DMS79 treated with DMSO at 0.1 percent for 48 hours (cell line): ENCODE measurements at places on chromosomes 13 and 19.

DNA sequence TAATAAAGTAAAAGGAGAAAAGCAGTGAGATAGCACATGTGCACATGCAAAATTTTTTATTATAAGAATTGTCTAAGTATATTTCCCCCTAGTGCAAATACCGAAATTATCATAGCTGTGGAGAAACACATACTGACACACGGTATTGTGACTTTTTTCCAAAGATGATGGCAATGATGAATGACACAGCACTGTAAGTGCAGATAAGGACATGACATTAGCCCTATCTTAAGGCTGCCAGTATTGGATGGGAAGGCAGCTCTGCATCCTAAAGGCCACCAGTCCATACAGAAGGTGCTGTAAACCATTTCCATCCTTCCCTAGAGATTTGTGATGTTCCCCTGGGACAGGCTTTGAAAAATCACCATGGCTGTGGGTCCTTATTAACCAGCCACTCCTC is 11.5 kb upstream of the MICU2 start:
- no peak for DNase-seq

- no peak for DNase-seq
Measured at GRCh38 chr19:58466089-58466759, 656 bp upstream of the ZNF324 start.

DNA sequence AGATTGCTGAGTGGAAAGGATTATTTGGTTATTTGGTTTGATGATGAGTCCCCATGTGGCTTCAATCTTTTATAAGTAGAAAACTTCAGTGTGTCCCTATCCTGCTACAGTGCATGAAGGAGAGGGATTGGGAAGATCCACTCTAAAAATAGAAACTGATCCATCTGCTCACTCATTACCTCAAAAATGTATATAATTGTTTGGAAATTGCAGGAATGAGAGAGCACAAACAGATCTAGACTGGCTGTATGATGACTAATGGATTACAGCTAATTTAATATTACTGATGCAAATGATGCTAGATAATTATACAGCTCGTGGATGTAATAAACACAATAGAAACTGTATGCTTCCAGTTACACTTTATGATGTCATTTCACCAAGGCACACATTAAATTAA is 625.3 kb upstream of the PRR20A start:
- no peak for DNase-seq

DNA sequence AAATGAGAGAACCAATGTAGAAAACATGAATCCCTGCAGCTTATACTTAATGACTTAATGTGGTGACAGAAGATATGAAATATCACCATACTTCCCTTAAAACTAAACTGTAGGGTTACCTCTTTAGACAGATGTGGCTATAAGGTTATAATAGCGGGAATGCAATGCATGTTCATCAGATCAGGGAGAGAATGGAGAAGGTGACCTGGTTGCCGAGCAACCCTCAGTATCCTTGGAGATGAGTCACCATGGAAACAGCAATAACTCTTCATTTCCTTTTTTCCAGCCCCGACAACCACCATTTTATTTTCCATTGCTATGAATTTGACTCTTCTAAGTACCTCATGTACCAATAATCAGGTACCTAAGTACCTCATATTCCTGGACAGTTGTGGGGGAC is 28.0 kb upstream of the ZNF835 start:
- no peak for DNase-seq

GRCh38 chr19:5801796-5802619 is 2.9 kb upstream of the NRTN start:
- peak; percentile 7 for DNase-seq

GRCh38 chr13:113660066-113660465 is 2.1 kb upstream of the ATP4B start:
- no peak for DNase-seq

- DNase-seq, result no peak
Measured at GRCh38 chr13:24304620-24305019, 4.8 kb upstream of the C1QTNF9 start.

GRCh38 chr19:18590273-18591272 is 2.0 kb downstream of the REX1BD start:
- peak; percentile 95 for DNase-seq

- no peak for DNase-seq
Measured at GRCh38 chr19:55209693-55210472, 582 bp upstream of the PTPRH start.

DNA sequence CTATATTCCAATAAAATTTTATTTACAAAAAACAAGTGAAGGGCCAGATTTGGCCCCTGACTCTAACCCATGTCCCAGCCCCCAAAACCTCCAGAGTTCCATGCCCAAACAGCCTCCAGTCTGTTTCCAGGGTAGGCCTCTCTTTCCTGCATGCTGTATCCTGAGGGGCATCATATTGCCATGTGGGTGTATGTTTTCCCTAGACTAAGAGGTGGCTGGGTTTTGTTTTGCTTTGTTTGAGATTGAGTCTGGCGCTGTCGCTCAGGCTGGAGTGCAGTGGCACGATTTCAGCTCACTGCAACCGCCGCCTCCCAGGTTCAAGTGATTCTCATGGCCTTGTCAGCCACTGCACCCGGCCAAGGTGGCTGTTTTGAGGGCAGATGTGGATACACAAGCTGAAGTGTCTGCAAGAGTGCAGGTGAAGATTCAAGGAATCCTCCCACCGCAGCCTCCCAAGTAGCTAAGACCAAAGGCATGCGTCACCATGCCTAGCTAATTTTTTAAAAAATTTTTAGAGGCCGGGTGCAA is 23.6 kb upstream of the LSM14A start:
- DNase-seq, result no peak

GRCh38 chr13:35014606-35015213 is 72.6 kb downstream of the NBEA start:
- no peak for DNase-seq

DNA sequence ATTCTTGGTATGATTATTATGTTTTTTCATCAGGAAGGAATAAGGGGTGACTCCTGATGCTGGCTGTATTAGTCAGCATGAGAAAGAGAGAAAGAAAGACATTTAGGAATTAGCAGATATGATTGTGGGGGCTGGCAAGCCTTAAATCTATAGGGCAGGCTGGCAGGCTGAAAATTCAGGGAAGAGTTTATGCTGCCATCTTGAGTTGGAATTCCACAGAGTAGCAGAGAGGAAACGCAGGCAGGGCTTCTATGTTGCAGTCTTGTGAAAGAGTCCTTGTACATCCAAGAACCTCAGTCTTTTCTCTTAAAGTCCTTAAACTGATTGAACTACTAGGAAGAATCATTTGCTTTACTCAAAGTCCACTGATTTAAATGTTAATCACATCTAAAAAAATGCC is 262.7 kb upstream of the SLC10A2 start:
- no peak for DNase-seq

GRCh38 chr13:100176801-100177400 is 88.0 kb downstream of the PCCA start:
- DNase-seq, result peak; percentile 77

GRCh38 chr19:15379083-15379998 is at the start of gene AKAP8:
AKAP8 (minus strand) TSS chr19:15379787; CDS start chr19:15379731, 56 bp downstream.
- peak; percentile 95 for DNase-seq

GRCh38 chr13:114319441-114319913 is 5.2 kb downstream of the CHAMP1 start:
- DNase-seq, result no peak

GRCh38 chr19:39997638-39998216 is 867 bp downstream of the ZNF546 start:
- DNase-seq, result no peak
